Epithelial cell of esophagus (primary cell): ENCODE measurements at places on chromosomes 7 and 10.

DNA sequence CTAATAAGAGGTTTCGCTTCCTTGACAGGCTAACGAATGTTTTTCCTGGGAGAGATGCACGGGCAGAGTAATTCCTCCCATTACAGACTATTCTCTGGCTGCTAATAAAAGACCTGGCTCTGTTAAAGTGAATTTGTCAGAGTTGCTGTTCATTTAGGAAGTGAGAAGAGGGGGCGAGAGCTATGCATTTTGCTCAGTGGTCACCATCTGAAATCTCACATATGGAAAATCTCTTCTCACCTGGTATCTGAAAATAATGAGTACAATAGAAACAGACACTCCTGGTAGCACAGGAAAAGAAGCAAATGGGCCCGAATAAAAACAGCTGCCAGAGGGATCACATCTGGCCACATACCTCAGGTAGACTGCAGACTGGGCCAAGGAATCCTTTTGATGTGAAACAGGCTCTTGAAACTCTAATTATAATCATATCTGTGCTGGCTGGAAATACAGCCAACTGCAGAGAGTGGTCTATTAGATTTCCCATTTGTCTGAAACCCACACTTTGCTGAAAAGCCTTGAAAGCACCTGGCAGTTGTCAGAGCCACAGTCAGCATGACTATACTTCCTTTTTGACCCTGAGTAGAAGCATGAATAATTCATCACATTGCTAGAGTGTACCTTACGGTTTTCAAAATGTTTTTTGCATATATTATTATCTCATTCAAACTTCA lies 33.6 kb downstream of the AOAH start:
- no peak for DNase-seq

- DNase-seq: no peak
These were observed 42.3 kb upstream of the CNTNAP2 start for GRCh38 chr7:146074195-146074765.

- no peak for DNase-seq
These were observed 991 bp downstream of the ANKRD61 start for GRCh38 chr7:6032167-6032566.

DNA sequence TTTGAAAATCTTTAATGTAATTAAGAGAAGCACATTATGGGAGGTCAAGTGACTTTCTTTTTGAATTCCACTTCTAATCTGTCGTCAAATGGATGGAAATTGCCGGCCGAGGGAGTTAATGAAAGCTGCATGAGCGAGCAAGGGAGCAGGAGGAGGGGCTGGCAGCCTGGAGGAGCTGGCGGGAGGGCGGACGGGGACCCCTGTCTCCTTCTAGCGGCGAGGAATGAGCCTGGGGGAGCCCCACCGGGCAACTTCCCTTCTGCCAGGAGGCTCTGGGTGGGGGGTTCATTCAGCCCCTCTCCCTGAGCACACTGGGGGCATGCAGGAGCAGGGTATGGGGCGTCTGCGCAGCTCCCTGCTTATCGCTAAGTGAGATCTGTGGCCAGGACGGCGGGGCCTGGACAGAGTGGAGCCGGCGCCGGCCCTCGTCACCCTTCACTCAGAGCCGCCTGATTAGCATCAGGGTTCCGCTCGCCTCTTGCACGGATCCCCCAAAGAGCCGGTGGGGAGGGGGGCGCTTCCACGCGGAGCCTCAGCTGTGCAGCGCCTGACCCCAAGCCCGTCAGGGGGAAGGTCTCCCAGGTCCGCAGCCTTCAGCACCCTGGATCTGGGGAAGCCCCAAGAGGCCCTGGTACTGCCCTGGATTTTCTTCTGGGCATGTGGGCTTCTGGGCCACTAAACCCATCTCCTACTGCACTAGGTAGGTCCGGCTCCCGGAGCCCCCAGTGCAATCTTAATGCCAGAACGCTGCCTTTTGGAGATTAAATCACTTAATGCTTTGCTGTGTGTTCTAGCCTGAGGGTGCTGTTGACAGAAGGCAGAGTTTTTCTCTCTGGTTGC lies 680.8 kb downstream of the LRMDA start:
- DNase-seq: no peak

- DNase-seq: no peak
These were observed 665.9 kb upstream of the PCDH15 start for GRCh38 chr10:55466806-55467504.

- DNase-seq: no peak
These were observed 95.3 kb downstream of the MYOF start for GRCh38 chr10:93386631-93387369.

- no peak for DNase-seq
These were observed 7.3 kb downstream of the PPP2R2D start for GRCh38 chr10:131908151-131908550.

- no peak for DNase-seq
These were observed 84.8 kb upstream of the NRP1 start for GRCh38 chr10:33419311-33419710.
